ENCODE measurements at places on chromosomes 3 and 15.

DNA sequence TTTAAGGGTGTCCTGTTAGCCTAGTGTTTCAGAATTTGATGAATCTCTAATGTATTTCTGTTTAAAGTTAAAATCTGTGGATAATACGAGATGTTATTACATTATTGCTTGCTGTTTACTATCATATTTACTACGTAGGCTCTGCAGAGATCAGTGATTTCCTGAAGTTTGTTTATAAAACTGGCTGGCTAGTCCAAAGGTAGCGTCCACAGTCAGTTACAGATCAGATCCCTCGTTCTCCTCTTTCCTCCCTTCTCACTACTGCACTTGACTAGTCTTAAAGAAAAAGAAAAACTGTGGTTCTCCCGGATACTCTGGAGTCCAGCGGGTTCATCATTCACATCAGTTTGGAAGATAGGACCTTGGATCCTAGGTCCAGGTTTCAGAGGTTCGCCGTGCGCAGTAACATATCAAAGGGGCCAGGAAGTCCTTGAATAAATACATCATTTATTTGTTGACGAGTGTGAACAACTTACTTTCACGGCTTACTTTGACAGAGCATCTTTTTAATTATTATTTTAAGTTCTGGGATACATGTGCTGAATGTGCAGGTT, 35.9 kb downstream of the ASB7 start:
- DNase-seq: no peak

DNA sequence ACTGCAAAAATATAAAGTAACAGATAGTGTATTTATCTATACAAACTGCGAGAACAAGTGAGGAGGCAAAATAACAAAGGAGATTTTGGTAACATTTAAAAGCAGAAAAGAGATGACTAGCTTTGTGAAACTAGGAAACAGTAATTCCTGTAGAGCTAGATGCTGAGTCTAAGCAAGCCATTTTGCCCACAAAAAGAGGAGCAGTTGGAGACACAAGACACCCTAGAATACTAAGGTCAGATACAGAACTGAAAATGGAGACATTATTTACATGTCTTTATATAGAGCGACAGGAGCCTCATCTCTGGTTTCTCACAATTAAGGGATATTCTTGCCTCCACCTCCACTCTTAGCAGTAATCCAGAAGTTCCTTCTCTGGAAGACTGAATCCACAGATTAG, 732.4 kb upstream of the GBE1 start:
- DNase-seq: no peak

DNA sequence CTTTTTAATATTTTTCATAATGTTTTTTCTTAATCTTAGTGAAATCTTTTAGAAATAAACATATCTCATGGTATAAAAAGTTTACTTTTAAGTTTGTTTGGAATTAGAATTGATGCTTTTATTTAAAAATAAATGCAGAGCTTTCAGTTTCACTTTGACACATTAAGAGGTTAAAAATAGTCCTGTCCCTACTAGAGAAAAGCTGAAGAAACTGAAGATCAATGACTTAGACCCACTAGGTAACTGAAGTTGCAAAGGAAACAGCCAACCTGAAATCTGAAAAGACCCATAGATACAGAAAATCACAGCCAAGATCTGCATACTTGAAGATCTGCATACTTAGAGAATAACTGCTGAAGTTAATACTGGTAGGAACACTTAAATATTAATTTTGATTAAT, 237.6 kb downstream of the RAP2B start:
- DNase-seq: no peak

DNA sequence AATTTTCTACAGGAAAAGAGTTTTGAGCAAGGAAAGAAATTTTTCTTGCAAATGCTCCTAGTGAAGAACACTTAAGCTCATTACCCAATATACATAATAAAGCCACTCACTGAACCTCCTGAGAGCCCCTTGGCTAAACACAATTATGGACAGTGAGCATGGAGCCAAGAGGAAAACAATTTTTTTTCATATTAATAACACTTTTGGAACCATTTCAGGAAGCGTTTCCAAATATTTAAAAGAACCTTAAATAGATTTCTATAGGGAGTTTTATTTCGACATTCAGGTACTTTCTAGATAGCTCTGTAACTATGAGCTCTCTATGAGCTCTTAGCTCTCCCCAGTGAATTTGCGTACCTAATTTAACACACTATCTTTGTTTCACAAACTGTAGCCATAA, 581.1 kb downstream of the ZNF385D start:
- no peak for DNase-seq

DNA sequence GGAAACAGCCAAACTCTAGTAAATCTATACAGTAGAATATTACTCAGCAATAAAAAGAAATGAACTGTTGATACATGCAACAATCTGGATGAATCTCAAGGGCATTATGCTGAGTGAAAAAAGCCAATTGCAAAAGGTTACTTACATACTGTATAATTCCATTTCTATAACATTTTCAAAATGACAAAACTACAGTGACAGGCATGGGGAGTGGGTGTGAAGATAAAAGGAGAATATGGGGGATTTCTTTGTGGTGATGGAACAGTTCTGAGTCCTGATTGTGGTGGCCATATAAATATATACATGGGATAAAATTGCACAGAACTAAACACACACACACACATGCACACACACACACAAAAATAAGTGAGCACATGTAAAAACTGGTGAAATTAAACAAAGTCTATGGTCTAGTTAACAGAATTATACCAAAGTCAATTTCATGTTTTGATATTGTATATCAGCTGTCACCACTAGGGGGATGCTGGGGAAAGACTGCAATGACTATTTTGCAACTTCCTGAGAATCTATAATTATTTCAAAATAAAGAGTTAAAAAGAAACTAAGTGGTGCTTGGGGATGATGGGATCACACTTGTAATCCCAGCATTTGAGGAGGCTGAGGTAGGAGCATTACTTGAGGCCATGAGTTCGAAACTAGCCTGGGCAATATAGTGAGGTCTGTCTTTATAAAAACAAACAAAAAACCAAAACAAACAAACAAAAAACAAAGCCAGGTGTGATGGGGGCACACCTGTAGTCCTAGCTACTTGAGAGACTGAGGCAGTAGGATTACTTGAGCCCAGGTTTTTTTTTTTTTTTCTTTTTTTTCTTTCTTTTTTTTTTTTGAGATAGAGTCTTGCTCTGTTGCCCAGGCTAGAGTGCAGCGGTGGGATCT, 66.0 kb downstream of the SPTSSB start:
- DNase-seq: no peak
